IMR-90 (cell line): ENCODE measurements at places on chromosomes 12 and 14.

- DNase-seq = no peak
These were observed 77.2 kb downstream of the BAZ1A start for GRCh38 chr14:34797747-34798583.

GRCh38 chr12:110849221-110849620 is 2.4 kb downstream of the CCDC63 start:
- no peak for DNase-seq

DNA sequence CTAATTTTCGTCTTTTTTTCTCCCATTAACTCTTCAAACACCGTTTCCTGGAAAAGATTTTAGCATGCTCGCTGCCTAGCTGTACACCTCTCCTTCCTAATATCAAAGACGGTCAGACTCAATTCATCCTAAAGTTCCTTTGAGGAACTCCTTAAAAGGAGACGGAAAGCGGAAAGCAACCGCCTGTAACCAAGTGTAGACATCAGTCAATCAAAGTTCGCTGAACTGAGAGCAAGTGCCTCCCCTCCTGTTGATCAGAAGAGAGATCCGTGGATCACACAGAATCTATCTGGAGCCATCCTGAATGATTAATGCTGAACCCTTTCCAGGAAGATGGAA is 412 bp upstream of the TEP1 start:
- no peak for DNase-seq

GRCh38 chr14:106044949-106045596 is 518.7 kb downstream of the TMEM121 start:
- DNase-seq = no peak

DNA sequence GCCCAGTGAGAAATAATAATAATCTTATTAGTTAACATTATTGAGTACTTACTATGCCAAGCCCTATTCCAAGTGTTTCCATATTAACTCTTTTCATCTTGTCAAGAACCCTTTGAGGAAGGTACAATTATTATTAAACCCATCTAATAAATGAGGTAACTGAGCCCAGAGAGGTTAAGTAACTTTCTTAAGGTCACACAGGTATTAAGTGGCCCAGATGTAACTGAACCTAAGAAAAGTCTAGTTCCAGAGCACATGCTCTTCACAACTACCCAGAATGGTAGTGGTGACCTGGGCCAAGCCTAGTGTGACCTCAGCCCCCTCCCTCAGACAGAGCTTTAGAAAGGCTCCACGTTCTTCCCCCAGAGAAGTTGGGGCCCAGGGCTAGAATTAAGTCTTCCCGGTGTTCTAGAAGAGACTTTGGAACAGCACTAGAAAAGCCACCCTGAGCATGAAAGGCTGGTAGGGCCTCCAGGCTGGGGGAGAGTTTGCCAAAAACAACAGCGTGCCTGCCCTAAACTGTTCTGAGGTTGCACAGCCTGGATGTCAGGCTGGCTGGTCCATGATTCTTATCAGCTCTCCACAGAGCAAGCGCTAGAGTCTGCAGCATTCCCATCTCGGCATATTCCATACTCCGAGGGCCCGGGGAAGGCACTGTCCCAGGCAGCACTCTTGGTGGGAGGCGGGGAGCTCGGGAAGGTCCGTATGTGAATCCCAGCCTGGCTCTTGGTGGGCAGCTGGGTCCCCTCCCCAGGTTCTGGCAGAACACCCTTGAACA is 41.3 kb upstream of the CTDSP2 start:
- DNase-seq = peak; percentile 55

- no peak for DNase-seq
These were observed 254.2 kb upstream of the FKBP4 start for GRCh38 chr12:2540535-2540941.

DNA sequence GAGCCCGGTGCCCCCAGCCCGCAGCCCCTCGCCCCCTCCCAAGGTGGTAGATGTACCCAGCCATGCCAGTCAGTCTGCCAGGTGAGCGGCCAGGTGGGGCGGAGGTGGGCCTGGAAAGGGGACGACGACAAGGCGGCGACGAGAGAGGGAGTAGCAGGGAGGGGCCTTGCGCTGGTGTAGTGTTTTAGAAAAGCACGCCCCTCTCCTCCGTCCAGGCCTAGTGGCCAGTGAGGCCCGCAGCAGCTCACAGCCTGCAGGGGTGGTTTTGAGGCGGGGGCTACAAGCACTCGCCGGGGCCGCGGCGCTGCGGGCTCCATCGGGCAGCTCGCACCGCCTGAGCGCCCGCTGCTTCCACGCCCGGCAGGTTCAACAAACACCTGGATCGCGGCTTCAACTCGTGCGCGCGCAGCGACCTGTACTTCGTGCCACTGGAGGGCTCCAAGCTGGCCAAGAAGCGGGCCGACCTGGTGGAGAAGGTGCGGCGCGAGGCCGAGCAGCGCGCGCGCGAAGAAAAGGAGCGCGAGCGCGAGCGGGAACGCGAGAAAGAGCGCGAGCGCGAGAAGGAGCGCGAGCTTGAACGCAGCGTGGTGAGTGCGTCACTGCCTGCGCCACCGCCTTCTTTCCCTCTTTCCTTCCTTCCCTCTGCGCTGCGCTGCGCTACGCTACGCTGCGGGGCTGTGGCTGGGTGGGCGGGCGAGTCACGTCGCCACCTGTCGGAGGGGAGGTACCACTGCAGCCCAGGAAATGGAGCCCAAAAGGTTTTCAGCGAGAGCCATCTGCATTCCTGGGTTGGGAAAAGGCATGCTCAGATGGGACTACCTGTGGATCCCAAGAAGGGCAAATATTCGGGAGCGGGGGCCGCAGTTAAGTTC is 5.9 kb upstream of the RNU7-1 start:
- peak; percentile 92 for DNase-seq

GRCh38 chr14:99320105-99320572 is 48.1 kb upstream of the BCL11B start:
- DNase-seq = peak; percentile 8

- peak; percentile 63 for DNase-seq
These were observed 152.3 kb downstream of the MSRB3 start for GRCh38 chr12:65430571-65431306.

DNA sequence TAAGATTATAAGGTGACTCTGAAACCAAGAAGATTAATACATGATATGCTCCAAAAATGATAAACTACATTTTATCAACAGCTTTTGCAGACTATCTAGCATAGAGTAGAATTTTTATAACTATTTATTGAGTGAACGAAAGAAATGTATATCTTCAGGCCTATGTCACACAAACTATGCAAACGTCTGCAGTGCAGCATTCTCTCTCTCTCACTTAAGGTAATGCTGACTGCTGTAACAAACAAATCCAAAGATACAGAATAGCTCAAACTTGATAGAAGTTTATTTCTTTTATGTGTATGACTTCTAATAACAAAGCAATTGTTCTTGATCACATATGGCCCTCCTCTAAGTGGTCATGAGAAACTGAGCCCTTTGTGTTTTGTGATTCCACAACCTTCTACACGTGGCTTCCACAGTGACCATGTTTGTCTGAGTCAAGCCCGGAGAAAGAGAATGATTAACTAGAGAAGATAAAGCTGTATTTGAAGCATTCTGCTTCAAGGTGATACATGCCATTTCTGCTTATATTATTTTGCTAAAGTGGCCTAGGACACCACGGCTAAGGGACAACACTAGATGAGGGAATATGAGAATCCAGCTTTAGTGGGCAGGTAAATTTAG is 1352.7 kb upstream of the TMEM132C start:
- no peak for DNase-seq

- DNase-seq = no peak
These were observed 1435.9 kb upstream of the TMEM132C start for GRCh38 chr12:126830778-126831680.

DNA sequence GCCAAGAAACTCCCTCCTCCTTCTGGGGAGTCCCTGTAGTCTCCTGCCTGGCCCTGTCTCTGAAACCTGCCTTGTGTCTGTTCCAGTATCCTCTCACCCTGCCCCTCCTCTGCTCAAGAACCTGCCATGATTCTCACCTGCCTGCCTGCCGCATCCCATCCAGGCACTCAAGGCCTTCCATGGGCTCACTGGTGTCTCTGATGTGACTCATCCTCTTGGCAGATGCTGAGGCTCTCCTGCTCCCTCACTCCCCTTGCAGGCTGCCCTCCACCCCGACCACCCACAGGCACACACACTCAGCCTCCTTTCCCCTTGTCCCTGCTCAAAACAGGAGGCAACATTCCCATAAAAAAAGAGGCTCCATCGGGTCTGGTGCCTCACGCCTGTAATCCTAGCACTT is 5.8 kb upstream of the BEGAIN start:
- DNase-seq = no peak

DNA sequence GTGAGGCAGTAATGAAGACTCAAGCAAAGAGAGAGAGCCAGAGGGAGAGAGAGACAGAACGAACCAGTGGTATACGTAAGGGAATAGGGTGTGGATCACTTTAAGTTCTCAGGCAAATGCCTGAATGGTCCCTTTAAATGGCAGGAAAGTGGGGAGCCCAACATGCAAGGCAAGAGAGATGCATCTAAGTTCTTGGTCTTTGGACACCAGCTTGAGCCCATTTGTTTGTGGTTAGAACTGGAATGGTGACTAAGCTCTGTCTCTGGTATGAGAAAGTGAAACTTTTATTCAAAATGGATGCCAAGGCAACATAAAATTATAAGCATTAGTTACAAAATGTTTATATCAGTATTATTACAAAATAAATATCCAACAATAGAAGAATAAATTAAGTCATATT is 192.2 kb upstream of the ALG10 start:
- no peak for DNase-seq

DNA sequence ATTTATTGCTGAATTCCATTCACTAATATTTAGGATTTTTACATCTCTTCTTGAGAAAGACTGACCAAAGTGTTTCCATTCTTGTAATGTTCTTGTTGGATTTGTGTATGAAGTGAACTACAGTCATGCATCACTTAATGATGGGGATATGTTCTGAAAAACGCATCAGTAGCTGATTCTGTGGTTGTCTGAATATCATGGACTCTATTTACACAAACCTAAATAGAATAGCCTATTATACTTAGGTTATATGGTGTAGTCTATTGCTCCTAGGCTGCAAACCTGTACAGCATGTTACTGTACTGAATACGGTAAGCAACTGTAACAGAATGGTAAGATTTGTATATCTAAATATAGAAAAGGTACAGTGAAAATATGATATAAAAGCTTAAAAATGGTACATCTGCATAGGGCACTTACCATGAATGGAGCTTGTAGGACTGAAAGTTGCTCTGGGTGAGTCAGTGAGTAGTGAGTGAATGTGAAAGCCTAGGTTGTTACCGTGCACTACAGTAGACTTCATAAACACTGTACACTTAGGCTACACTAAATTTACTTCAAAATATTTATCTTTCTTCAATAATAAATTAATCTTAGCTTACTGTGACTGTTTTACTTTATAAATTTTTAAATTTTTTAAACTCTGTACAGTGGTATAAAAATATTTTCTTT is 27.6 kb upstream of the P2RX4 start:
- DNase-seq = no peak

DNA sequence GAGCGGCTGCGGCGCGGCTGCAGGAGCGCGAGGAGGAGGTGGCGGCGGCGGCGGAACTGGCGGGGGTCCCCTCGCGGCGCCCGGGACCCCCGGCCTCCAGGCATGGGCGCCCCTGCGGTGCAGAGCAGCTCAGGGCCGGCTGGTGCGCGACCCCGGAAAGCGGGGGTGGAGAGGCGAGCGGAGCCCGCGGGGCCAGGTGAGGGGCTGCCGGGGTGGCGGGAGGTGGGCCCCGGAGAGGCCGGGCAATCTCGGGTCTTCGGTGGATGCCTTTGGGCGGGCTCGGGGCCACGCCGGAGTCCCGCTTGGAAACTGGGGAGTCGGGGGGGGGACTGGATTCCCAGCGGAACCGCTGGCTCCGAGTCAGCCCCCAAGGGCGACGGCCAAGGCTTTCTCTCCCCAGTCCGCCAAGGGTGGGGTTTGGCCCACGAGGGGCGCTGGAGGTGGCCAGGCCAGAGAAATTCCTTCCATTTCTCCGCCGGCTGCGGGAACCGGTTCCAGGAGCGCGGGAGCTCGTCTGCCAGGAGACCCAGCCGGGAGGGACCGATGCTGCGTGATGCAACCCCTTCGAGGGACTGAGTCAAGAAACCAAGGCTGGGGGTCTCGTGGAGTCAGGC is 13.9 kb upstream of the NR4A1 start:
- peak; percentile 46 for DNase-seq

DNA sequence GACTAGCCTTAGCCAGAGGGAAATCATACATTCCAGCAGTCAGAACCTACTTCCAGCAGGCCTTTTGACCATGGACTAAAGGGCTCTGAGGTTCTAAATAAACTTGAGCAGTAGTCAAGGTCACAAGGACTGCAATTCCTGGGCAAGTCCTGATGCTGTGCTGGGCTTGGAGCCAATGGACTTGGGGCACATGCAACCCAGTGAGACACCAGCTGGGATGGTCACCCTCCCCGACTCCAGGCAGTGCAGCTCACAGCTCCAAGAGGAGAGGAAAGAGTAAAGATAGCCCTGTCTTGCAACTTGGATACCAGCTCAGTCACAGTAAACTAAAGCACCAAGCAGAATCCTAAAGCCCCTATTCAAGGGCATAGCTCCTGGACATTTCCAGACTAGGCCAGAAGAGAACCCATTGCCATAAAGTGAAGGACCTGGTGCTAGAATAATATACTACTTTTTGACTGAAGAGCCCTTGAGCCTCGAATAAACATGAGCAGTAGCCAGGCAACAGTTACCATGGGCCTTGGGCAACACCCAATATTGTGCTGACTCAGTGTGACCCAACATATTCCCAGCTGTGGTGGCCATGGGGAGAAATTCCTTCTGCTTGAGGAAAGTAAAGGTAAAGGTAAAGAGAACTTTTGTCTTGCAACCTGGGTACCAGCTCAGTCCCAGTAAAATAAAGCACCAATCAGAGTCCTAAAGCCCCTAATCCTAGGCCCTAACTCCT is 226.2 kb upstream of the CLEC14A start:
- peak; percentile 70 for DNase-seq

DNA sequence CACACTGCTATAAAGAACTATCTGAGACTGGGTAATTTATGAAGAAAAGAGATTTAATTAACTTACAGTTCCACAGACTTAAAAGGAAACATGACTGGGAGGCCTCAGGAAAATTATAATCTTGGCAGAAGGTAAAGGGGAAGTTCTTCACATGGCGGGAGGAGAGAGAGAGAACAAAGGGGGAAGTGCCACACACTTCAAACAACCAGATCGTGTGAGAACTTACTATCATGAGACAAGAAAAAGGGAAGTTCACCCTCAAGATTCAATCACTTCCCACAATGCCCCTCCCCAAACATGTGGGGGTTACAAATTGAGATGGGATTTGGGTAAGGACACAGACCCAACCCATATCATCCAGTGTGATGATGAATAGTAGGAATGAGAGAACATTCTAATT is 366.5 kb downstream of the LRFN5 start:
- no peak for DNase-seq

DNA sequence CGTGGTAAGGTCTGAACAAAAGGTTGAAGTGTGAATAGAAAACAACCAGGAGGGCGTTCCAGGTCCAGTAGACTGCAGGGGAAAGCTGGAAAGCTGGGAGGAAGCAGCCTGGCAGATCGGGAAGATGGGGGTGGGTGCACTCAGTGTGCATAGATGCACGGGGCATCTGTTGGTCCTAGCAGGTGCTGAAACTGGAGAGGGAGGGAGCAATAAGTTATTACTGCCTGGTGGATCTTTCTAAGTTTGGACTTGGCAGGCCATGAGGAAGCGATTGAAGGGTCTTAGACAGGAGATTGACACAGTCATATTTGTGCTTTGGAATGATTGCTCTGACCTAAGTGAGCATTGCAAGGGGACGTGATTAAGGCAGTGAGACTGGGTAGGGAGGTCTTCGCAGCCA is 194.4 kb downstream of the EFCAB11 start:
- DNase-seq = no peak

- DNase-seq = no peak
These were observed 1.1 kb upstream of the MYH7 start for GRCh38 chr14:23436327-23437132.
